Stimulated activated CD8-positive, alpha-beta memory T cell treated with anti-CD3 and anti-CD28 coated beads, Interleukin-4, amount 100 ng/mL, for 4 hours (primary cell): ENCODE measurements at places on chromosomes 3 and 15.

DNA sequence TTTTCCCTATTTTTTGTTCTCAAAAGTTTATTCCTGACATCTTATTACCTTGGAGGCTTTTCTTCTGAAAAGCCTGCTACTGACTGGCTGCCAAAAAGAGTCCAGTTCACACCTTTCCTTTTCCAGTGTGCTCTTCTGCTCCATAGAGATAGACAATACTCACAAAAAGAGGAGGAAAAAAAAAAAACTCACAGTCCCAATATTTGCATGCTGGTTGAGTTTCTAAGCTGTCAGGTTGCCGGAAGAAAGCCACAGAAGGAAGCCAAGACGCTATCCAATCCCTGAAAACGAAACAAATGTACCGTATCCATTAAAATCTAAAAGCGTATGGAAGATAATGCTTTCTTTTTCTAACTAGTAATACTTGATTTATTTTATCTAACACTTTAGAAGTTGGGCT lies 299.5 kb downstream of the CADM2 start:
- DNase-seq = no peak

DNA sequence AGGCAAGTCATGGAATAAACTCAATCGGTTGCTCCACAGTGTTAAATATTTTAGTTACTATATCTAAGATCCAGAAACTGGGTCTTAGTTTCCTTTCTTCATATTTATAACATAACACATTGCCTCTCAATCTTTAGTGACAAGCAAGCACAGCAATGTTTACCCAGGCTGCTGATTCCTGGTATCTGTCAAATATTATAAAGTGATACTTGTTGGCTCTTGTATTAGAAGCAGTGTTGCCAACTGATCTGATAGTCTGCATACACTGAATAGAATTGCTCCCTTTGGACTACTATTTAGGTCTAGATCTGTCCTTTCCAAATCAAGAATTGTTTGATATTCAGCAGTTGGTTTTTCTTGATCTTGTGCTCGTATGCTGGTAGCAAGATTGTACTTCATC lies 7.2 kb upstream of the HHLA2 start:
- DNase-seq = no peak

GRCh38 chr3:174253196-174253823 lies 605.8 kb upstream of the NAALADL2 start:
- no peak for DNase-seq

DNA sequence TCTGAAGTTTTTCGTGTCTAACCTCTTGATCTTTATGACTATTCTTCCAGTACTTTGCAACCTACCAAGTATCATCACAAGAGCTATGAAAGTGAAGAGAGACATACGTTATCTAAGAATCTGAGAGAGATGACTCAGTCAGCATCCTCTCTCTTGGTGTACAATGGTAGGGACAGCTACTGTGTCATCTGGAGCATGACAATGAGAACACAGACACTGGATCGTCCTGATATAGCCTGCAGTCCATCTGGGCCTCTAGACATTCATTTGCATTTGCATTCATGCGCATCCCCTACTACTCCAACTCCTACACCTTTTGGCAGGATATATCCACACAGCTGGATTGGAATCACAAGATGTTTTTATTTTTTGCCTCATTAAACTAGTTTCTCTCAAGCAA lies 115.2 kb downstream of the PEX5L start:
- no peak for DNase-seq

DNA sequence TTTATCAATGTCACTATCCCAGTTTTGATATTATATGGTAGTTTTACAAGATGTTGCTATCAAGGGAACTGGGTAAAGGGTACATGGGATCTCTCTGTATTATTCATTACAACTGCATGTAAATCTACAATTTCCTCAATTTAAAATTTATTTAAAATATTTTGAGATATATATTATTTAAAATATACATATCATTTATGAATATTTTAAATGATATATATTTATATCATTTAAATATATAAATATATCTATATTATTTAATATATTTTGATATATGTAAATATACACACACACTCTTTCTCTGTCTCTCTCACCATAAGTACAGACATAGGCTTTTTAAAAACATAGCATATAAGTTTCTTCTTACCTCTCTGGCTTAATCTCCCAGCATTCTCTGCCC lies 104.7 kb downstream of the TP63 start:
- DNase-seq = no peak

DNA sequence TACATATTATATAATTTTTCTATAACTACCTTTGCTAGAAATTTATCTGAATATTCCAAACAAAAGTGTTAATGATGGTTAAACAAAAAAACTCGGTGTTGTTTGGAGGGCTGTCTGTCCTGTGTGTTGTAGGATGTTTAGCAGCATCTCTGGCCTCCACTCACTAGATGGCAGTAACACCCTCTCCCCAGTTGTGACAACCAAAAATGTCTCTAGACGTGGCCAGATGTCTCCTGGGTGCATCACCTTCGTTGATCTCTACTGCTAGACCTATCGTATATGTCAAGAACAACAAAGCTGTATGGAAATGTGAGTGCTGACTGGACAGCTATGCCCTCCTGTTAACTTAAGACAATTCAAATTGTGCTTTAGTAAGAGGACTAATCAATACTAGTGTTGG lies 14.1 kb downstream of the ANKRD34C start:
- DNase-seq = no peak

GRCh38 chr3:125179143-125179883 lies 33.2 kb downstream of the SLC12A8 start:
- DNase-seq = no peak

- DNase-seq = no peak
These were observed 32.2 kb downstream of the SLC41A3 start for GRCh38 chr3:126051741-126052140.

DNA sequence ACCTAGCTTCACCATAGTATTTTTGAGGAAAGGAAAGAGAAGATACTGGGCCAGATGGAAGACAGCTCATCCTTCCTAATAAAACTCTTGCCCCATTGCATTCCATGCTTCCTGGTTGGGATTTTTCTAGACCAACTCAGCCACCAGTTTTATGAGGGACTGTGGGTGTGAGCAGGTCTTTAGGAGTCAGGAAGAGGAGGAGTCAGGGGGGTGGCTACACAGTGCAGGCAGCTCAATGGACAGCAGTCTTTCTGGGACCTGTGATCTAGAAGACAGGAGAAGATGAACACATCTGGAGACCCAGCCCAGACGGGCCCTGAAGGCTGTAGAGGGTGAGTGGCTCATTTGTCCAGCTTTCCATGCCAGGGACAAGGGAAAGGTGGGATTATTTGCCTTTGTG lies at the start of gene NOX5:
Gene NOX5 (plus strand): TSS at position 242 of the 400 bp plus-strand sequence. CDS start 41 bp downstream, at position 283.
- DNase-seq = no peak

DNA sequence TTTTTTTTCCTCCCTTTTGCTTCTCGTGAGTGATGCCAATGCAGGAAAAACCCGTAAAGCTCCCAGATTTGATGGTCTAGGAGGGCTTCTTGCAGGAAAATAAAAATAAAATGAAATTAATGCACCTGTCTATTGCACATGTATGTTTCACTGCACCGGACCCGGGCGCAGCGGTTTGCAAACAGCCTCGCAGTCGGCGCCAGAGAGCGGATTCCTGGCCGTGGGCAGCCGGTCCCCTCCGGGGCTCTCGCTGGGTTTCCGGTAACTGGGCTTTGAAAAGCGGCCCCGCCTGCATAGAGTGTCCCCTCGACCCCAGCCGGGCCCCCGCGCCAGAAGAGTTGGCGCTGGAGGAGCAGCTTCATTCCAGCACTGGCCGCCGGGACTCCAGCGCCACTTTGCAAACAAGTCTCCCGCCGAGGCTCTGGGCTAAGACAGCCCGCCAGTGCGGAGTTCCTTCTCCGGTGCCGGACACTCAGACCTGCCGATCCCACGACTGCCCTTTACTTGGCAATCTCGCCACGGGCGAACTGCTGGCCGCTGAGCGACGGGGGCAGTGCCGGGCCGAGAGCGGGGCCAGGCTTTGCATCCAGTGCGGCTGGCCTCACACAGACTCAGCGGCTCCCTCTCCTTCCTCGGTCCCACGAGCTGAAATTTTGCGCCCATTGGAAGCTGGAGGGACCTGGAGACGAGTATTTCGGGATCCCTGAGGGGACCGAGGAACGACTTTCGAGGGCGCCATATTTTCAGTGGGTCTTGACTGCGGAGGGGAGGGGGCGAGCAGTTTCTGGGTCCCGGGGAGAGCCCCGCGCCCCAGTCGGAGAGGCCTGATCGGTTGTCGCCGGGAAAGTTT lies 225.9 kb upstream of the C2CD4B start:
- DNase-seq = no peak

DNA sequence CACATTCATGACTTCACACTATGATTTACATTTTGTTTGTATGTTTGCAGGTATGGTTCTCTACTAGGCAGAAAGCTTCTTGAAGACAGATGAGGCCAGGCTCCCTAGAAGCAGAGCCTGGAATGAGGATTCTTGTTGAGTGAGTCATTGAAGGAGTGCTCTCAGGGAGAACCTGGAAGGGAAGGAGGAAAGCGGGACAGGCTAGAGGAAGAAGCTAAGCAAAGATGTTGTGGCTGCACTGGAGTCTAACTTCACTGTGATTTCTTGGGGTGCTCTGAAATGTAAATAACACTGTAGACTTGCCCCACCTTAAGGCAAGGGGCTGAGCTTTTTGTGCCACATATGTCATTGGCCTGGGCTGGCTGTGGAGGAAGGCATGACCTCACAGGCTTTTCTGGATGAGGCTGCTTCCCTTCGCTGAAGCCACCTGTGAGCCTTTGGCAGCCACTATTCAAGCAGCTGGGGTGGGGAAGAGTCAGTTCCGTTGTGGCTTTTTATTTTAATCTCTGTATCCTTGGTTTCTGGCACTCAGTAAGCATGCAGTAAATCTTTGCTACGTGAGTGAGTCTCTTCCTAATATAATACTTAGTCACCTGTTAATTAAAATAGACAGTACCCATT lies 307.3 kb downstream of the SV2B start:
- DNase-seq = no peak

- no peak for DNase-seq
These were observed 63.6 kb downstream of the SMAD6 start for GRCh38 chr15:66765478-66766281.

DNA sequence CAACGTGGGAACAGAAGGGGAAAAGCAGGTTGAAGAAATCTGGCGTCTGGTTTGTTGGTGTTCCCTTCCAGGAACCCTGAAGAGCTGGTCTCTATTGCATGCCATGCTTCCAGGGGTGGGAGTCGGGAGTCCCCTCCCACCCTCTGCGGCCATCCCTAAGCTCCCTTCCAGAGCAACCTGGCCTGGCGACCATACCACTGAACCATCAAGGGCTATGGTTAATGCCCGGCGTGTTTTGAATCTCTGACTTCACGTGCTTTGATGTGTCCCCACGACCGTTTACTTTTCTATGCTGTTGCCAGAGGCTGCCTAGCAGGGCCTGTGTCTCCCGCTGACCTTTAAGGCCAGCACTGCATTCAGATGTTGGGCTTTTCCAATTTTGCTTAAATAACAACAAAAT lies 696 bp upstream of the SNRK start:
- no peak for DNase-seq

GRCh38 chr3:114902691-114903101 lies 244.4 kb downstream of the ZBTB20 start:
- DNase-seq = no peak

DNA sequence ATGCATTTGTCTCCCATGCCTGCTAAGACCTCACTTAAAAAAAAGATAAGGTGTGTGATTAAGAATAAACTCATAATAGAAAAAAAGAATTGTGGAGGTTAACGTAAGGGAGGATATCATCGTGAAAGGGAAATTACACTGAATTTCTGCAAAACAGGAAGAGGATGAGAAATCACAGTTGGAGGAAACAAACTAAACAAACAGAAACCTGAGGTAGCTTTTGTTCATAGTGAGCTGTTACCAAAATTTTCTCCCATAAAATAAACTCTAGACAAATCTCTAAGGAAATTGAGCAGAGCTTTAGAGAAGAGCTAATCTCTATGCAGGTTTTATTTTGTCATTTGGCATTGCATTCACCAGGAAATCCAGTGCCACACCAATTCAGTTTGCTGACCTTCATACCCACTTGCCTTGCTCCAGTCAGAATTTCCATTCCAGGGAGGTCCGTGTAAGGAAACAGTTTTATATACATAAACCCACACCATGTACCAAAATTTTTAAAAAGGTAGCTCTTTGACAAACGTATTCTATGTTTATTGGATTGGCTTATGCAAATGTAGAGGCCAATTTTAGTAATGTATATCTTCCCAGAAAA lies 231.2 kb downstream of the MBNL1 start:
- DNase-seq = no peak

DNA sequence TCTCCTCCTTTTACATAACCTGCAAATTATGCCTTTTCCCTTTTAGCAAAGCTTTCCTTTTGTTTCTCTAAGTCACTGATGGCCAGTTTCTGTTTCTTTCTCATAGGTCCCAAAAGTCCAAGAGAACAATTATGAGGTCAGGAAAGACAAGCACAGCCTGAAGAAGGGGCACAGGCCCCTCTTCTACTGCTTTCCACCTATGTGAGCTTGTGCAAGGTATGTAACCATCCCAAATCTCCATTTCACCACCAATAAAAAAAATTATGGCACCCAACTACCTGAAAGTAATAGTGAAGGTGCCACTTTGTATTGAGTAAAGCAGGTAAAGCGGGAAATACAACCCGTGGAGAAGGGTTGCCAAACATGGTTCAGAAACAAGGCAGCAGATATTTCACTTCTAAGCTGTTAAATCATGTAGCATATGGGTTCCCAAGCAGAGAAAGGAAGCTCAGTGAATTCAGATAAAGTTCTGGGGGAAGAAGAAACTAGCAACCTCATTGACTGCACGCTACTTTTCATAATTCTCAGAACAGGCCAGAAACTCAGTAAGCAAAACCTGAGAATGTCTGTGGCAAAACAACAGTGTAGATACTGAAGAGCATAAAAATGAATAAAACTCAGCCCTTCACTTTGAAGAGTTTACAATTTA lies 4.2 kb downstream of the PLOD2 start:
- no peak for DNase-seq

DNA sequence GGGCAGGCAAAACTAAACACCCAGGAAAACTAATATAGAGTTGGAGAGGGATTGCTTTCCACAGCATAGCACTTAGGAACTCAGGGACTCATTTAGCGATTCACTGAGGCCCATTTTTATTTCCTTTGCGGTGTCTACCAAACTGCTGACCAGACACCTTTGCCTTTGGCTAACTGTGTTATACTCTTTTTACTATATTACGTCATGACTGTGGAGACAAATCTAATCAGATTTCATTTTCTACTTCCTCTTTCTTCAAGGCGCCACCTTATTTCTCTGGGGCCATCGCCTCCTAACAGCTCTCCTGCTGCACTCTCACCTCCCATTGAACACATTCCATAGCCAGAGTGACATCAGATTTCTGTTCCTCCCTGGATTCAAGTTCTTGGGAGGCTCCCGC lies 215.7 kb upstream of the WNT5A start:
- DNase-seq = no peak
